ENCODE measurements at places on chromosomes 7 and 10. TPM values are rescaled to one million over a fixed set of nuclear protein-coding genes. Genes with fewer than 3 reads are reported as not detected.

OPALIN gene
- total RNA-seq, result not detected

GRCh38 chr10:62014510-62014909, 113.0 kb downstream of the ARID5B start:
- no peak for DNase-seq

DNA sequence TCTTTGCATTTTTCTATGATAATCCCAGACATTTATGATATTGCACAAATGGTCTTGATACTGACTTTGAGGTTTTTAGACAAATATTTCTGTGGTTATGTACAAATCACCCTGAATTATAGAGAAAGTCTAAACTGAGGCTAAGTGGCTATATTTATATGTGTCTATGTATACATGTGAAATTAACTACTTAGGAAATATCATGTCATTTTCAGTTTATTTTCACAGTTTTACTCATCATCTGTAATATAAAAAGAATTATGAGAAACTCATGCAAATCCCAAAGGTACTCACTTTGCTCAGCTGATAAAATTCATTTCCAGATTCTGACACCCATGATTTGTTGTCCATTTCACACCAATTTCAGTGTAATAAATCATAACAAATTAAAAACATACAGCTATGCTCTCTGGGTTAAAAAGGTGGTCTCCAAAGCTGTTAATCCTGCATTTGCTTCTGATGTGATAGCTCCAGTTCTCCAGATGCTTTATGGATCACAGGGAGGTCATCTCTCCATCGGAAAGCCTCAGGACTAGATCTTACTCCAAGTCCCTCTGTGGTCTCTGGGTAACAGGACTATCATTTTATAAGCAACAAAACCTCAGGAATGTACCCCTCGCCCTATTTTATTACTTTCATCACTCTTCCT, 673.9 kb downstream of the PARD3 start:
- DNase-seq, result no peak

- DNase-seq, result no peak
Measured at GRCh38 chr7:127717502-127718339, 65.7 kb downstream of the SND1 start.

DNA sequence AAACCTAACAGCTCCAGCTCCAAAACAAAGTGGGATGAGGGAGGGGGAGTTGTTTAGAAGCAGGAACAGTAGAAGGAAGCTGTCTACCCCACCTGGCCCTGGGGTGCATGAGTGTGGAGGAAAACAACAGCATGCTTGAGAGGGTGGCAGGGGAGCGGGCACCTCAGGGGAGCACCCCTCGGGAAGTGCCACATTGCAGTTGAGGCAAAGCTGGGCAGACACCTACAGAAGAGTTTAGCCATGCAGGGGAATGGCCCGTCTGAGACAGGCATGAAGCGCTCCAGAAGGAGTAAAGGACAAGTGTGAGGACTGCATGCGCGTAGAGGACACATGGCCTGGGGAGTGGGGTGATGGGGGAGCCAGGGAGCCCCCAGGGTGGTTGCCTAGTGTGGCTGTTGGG, 18.1 kb downstream of the CHAT start:
- DNase-seq, result no peak

DNA sequence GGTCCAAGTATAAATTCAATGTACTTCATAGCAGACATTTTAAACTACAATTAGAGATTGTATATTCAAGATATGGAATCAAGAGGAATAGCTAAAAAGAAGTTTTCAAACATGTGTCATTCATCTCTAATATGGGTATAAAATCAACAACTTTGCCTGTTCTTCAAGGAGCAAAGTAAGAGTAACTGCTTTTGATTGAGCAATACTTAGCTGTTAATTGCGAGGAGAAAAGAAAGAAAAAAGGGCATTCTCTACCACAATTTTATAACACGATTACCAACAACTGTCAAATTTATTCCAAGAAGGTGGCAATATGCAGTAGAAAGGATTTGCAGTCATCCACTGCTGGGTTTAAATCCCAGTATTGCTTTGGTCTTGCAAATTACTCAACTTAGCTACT, 146.3 kb upstream of the PTN start:
- DNase-seq, result no peak

DNA sequence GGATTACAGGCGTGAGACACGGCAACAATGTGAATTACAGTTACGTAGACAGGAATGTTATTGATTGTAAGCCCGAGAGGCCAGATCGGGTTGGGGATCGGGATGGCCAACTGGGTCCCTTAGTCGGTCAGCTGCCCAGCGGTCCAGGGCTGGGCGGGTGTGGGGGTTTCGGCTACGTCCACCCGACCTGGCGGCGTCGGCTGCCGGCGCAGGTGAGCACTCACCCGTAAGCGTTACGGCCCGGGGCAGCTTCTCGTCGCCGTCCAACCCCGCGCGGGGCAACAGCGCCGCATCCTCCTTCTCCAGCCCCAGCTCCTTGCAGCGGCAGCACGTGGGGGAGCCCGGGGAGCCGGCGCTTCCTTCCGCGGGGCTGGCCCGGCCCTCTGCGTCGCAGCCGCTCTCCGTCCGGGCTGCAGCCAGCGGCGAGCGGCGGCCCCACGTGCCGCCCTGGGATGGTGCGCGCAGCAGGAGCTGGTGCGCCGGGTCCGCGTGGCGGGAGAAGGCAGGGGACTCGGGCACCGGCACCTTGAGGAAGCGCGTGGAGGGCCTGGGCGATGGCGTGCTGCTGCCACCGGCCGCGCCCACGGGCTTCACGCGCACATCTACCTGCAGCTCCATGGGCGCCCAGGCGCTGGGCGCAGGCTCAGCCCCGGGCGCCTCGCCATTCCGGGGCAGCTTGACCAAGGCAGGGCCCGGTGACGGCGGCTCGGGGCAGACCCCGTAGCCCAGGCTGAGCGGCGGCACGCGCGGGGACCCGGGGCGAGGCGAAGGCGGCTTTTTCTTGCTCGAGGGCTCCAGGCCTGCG, 609 bp downstream of the KLRG2 start:
- DNase-seq, result peak; percentile 50
